ENCODE measurements at places on chromosomes 13 and 19.

GRCh38 chr13:25688536-25688935, 316.8 kb downstream of the ATP8A2 start:
- no peak for DNase-seq

GRCh38 chr19:7622933-7623685, 6.2 kb downstream of the XAB2 start:
- DNase-seq = no peak

DNA sequence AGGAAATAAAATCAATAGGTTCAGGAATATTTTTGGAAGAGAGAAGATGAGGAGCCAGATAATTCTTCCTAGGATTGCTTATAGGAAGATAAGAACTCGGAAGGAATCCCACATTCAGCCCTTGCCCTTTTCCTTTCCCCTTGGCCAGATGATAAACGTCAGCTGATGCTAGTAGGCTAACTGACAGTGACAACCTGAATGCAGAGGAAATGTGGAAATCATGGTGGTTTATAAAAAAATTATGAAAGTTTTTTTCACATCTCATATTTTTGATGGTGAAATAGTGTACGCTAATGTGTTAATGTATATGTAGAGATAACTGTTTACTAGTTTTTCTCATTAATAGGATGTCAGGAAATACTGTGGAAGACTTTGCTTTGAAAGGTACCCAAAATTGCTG, 56.9 kb downstream of the EDNRB start:
- DNase-seq = no peak

DNA sequence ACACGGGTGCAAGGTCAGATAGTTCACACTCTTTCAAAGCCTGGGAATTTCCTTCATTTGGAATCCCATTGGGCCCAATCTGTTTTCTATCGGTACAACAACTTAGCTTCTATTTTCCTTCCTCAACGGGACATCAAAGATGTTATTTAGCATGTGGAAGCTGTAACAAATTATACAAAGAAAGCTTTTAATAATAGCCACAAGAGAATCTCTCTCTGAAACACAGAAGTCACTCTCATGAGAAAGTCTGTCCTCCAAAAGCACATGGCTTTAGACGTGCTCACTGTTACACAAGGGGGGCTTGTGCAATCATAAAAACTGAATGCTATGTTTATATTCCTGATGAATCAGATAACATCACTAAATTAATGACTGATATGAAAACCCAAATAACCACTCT, 28.9 kb upstream of the CYSLTR2 start:
- no peak for DNase-seq

GRCh38 chr13:78742659-78743058, 83.7 kb upstream of the OBI1 start:
- no peak for DNase-seq

DNA sequence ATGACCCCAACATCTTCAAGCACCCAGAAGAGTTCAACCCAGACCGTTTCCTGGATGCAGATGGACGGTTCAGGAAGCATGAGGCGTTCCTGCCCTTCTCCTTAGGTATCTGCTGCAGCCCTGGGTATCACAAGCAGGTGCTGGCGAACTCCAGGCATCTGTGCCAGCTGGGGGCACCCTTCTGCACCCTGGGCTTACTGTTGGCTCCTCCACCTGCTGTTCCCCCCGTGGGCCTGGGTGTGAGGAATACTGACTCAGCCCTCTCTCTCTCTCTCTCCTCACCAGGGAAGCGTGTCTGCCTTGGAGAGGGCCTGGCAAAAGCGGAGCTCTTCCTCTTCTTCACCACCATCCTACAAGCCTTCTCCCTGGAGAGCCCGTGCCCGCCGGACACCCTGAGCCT, 13.0 kb downstream of the CYP2S1 start:
- no peak for DNase-seq

GRCh38 chr13:66794340-66795031, 435.6 kb downstream of the PCDH9 start:
- DNase-seq = no peak

DNA sequence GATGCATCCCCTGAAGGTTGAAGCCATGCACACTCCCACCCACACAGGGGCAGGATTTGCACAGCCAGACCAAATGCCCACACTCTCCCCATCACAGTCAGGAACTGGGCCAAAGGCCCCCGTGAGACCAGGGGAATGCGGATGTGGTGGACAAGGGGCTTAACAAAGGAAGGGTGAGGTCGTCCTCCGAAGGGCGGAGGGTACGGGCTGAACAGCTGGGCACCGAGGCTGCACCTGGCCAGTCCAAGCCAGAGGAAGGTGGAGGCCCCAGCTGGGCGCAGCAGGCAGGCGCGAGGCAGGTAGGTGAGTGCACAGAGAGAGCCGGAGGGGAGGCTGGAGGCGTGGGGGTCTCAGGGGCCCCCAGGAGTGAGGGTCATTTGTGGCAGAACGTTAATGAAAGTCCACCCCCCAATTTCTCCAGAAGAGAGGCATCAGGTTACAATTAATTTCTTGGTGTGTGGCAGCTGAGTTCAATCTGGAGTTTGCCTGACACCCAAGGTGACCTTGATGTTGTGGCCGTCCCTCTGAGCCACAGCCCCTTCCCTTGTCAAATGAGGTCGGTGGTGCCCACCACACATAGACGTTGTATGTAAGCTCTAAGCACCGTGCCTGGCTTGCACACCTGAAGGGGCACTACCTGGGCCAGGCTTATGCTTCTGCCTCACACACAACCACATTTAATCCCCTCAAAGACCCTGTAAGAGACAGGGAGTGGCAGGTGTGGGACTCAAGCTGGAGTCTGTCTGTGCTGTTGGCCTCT, 2.9 kb downstream of the KLK15 start:
- no peak for DNase-seq

DNA sequence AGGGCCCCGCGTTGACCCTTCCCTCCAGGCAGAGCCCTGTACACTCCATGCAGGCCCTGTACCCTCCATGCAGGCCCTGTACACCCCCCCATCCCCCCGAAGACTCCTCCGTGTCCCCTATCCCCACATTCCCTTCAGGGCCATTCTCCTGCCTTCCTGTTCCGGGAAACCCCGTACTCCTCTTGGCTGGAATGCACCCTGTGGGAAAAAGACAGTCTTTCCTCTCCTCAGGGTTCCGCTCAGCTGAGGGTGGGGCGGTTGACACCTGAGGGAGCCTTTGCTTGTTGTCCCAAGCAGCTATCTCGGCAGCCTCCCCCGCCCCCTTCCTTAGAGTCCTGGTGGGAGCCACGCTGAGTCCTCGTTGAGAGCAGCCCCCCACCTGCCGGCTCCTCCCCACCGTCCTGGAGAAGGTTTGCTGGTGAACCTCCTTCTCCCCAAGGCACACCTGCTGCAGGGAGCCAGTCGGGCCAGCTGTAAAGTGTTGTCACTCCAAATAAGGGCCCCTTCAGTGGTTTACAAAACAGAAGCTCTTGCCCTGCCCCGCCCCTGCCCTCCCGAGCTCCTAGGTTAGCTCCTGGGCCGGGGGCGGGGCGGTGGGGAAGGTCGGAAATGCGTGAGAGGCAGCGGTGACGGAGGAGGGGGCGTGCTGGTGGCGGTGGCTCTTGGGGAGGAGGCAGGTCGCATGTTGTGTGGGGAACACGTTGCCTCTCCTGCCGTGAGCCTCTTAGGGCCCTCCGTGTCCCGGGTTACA, 1.5 kb downstream of the GNA11 start:
- DNase-seq = no peak

GRCh38 chr19:35318679-35319448, 10.1 kb upstream of the CD22 start:
- no peak for DNase-seq

DNA sequence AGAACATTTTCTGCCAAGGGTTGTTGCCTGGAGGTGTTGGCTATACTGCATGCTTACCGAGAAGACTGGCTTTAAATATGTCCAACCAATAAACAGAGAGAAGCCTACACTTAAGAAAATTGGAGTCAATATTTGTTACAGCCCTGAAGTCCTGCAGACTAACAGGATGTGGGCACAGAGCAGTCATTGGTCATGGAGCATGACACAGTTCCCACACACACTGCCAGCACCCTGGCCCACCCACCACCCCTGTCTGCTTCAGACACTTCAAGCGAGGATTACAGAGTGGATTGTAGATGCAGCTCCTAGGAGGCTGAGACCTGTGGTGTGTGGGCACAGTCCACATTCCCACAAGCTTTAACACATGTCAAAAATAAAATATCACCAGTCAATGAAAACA, 21.0 kb upstream of the SERP2 start:
- DNase-seq = no peak

- DNase-seq = no peak
These were observed 174.8 kb downstream of the KDM4B start for GRCh38 chr19:5143471-5144411.

DNA sequence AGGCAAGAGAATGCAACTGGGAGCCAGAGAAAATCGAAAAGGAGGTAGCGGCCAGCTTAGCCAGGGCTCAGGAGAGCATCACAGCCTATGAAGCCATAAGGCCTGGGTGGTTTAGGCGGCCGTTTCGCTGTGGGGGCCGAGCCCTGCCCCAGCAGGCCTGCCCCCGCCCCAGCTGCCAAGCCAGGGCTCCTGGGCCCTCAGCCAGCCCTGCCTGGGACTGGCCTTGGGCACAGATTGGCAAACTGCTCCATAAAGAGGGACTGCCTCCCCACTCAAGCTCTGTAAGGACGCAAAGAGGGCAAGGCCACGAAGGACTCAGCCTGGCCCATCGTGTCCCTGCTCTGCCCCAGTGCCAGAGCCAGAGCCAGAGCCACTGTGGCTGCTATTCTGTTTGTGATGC, 10.2 kb downstream of the ZNF653 start:
- no peak for DNase-seq

- DNase-seq = no peak
These were observed 83.6 kb downstream of the FGF14 start for GRCh38 chr13:102318233-102318632.

GRCh38 chr19:16115301-16116039, 3.8 kb downstream of the RAB8A start:
- DNase-seq = no peak

DNA sequence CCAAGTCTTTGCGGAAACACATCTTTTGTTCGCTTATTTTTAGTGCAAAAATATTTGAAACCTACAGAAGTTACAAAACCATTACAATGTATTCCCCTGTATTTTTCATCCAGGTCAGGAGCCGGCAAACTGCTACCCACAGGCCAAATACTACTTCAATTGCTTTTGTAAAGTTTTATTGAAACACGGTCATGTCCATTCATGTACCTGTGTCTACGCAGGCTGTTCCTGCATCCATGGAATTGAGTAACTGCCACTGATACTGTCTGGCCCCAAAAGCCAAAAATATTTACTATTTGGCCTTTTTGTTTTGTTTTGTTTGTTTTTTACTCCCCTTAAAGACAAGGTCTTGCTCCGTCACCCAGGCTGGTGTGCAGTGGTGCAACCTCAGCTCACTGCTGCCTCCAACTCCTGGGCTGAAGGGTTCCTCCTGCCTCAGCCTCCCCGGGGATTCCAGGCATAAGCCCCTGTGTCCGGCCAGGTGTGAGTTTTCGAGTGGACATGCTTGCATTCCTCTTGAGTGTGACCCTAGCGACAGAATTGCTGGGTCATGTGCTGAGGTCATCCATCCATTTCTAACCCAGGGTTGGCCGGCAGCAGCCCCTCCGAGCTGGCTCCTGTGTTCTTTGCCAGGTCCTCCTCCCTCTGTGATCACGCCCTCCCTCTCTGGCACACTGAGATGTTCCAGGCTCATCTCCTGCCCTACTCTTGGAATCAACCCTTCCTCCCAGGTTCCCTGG, 10.9 kb upstream of the S1PR4 start:
- no peak for DNase-seq

- peak; percentile 92 for DNase-seq
These were observed 1.9 kb downstream of the CNN2 start for GRCh38 chr19:1028062-1028926.

DNA sequence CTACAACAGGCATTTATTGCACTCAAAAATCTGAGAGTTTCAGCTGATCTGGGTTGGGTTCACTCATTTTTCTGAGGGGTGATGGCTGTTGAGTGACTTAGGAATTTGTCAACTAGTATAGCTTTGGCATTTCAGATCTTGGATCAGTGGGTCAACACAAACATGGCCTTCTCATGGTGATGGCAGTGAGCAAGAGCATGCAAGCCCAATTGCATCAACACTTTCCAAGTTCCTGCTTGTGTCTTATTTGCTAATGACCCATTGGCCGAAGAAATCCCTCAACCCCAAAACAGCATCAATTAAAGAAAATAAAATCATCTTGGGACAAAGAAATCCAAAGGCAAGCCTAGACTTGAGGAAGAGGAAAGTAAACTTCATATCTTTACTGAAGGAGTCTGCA, 23.9 kb upstream of the MYCBP2 start:
- no peak for DNase-seq

DNA sequence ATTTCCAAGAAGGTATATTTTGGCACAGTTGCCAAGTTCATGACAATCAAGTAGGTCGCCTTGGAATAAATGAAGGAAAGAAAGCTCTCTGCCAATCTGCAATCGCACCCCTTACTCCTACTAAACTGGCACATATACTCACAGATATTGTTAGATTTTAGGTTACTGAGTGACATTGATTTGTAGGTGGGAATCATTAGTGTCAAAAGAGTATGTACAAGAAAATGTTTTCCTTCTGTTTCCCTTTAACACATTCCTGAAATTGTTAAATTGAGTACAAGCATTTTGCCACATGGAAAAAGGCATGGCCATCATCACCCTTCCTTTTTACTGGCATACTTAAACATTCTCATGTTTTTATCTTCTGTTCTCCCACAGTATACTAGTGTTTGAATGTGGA, 2868.3 kb upstream of the PCDH20 start:
- DNase-seq = no peak

DNA sequence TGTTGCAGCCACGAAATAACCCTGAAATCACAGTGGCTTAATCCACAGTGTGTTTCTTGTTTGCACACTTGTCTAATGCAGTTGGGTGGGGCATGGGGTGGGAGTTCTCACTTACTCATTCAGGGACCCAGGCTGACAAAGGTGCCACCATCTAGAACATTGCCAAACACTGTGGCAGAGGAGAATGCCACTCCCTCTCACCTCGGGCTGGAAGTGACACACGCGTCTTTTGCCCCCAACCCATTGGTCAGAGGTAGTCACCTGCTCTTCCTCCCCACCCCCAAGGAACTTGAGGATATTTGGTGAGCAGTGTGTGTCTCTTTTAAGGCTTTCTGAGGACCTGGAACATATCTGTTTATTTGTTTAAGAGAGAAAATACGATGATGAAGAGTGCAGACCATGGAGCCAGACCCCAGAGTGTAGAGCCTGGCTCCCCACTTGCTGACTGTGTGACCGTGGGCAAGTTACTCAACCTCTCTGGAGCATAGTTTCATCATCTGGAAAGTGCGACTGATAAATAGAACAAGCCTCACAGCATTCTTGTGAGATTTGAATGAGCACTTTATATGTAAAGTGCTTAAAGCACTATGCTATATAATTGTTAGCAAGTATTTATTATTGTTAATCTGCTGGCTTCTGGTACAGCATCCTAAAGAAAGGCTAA, 17.4 kb downstream of the GPR183 start:
- no peak for DNase-seq

Data from coronary artery (tissue), 2 donors.